ENCODE measurements at places on chromosomes 7 and 10.

DNA sequence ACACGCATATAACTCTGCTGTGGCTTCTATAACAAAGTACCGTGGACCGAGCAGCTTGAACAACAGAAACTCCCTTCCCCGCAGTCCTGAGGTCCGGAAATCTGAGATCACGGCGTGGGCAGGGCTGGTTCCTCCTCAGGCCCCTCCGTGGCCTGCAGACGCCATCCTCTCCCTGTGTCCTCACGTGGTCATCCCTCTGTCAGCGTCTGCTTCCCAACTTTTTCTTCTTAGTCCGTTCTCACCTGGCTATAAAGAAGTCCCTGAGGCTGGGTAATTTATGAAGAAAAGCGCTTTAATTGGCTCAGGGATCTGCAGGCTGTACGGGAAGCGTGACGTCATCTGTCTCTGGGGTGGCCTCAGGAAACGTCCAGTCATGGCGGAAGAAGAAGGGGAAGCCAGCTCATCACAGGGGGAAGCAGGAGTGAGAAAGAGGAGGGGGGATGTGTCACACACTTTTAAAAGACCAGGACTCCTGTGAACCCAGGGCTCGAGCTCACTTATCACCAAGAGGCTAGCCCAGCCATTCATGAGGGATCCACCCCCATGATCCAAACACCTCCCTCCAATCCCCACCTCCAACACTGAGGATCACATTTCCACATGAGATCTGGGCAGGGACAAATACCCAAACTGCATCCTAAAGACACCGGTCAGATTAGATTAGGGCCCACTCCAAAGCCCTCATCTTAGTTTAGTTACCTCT, 91.2 kb upstream of the INSIG1 start:
- DNase-seq = peak; percentile 99

DNA sequence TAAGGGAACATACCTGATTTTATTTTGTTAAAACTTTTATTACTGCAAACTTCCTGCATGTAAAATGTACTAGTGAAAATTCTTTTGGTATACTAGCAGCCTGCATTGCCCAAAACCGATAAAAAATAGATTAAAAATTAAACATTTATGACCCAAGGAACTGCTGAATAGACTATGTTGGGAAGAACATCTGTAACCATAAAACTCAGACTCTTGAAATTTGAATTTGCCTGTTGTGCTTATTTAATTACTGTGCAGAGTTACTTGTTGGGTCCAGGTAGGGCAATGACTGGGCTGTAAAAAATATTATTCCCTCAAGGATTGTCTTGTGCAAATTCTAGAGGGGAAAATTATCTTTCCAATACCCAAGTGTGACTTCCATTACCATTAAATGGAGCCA, 193.5 kb upstream of the PITRM1 start:
- no peak for DNase-seq

- no peak for DNase-seq
Measured at GRCh38 chr7:3089493-3089892, 45.8 kb upstream of the CARD11 start.

- DNase-seq = no peak
Measured at GRCh38 chr10:3727268-3727667, 57.7 kb downstream of the KLF6 start.

- peak; percentile 75 for DNase-seq
Measured at GRCh38 chr7:30412782-30413504, 65.6 kb downstream of the NOD1 start.

GRCh38 chr7:16816824-16817223, 12.0 kb upstream of the AGR2 start:
- DNase-seq = no peak

Measured in Daoy (cell line).